GM23248 (cell line): ENCODE measurements at places on chromosomes 5 and 9.

- no peak overlapping the region for H3K27ac ChIP-seq
- H3K36me3 ChIP-seq: no peaks in the 10 kb centered on the region
- H3K4me1 ChIP-seq: peaks cover 6% of the 10 kb centered on the region; the same call in 1 of the 2 replicates
- peaks cover 17% of the 10 kb centered on the region for H3K27me3 ChIP-seq
- no peak overlapping the region for H3K4me3 ChIP-seq
- no peak for DNase-seq
These were observed 152.4 kb downstream of the ACTL7B start for GRCh38 chr9:108703429-108703828.

DNA sequence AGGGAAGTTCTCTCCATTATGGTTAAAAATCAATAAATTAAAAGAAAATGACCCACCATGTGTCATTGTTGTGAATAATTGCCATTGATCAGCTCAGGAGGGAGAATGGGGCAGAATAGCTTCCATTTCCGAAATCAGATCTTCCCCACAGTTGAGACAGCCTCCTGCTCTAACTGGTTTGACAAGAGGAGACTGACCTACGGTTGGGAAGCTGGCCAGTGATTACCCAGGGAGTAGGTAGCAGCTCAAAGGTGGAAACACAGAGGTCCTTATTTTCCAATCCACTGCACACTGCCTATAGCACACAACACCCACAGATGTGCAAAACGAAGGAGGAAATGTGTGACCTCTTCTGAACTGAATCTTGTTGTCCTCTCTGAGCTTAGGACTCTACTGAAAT, 69.0 kb upstream of the DAPK1 start:
- no peak overlapping the region for H3K27ac ChIP-seq
- no peak for DNase-seq
- no peaks in the 10 kb centered on the region for H3K4me1 ChIP-seq
- no peak overlapping the region for H3K4me3 ChIP-seq
- no peaks in the 10 kb centered on the region for H3K36me3 ChIP-seq

GRCh38 chr5:168750926-168751325, 171.8 kb upstream of the PANK3 start:
- no peaks in the 10 kb centered on the region for H3K4me1 ChIP-seq
- DNase-seq: no peak
- no peak overlapping the region for H3K27ac ChIP-seq
- no peak overlapping the region for H3K4me3 ChIP-seq
- no peaks in the 10 kb centered on the region for H3K27me3 ChIP-seq

GRCh38 chr5:161863811-161864210, 15.9 kb downstream of the GABRA1 start:
- H3K36me3 ChIP-seq: no peaks in the 10 kb centered on the region
- no peak overlapping the region for H3K27ac ChIP-seq
- H3K4me1 ChIP-seq: no peaks in the 10 kb centered on the region
- DNase-seq: no peak
- H3K4me3 ChIP-seq: no peak overlapping the region

GRCh38 chr9:4424891-4425290, 65.4 kb upstream of the SLC1A1 start:
- no peaks in the 10 kb centered on the region for H3K27me3 ChIP-seq
- peak; percentile 53 for DNase-seq
- H3K27ac ChIP-seq: peak overlapping the region; percentile 56

GRCh38 chr5:55897905-55898304, 46.7 kb downstream of the IL31RA start:
- no peaks in the 10 kb centered on the region for H3K36me3 ChIP-seq
- peak overlapping the region; percentile 27 for H3K27ac ChIP-seq
- peaks cover 30% of the 10 kb centered on the region for H3K4me1 ChIP-seq
- peak; percentile 98 for DNase-seq
- H3K4me3 ChIP-seq: peak overlapping the region; percentile 38

DNA sequence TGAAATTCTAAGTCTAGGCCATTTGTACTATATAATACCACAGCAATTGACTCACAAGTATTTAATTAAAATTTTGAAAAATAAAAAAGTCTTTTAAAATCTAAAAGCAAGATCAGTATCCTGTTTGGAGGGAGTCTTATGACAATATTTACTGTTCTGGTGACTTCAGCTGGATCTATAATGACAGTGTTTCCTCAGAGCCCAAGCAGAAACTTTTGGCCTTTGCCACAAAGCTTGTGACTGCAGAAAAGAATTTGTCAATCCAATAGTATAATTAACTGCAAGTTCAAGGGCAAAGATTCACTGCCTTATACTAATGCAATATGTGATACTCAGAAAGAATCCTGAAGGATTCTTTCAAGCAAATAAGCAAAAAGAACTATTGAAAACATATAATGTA, 49.6 kb upstream of the RAPGEF6 start:
- peak; percentile 18 for DNase-seq
- no peaks in the 10 kb centered on the region for H3K27me3 ChIP-seq

GRCh38 chr9:93598647-93599241, 22.4 kb downstream of the PHF2 start:
- no peaks in the 10 kb centered on the region for H3K36me3 ChIP-seq
- H3K27ac ChIP-seq: no peak overlapping the region
- DNase-seq: peak; percentile 61
- no peaks in the 10 kb centered on the region for H3K27me3 ChIP-seq

DNA sequence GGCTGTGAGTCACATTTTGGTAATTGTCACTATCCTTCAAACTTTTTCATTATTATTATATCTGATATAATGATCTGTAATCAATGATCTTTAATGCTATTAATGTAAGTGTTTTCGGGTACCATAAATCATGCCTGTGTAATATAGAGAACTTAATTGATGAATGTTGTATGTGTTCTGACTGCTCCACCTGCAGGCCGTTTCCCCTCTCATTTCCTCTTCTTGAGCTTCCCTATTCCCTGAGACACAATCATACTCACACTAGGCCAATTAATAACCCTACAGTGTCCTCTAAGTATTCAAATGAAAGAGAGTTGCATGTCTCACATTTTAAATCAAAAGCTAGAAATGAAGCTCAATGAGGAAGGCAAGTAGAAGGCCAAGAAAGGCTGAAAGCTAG, 420.9 kb upstream of the SGCD start:
- no peak for DNase-seq
- H3K27me3 ChIP-seq: no peaks in the 10 kb centered on the region
- H3K4me3 ChIP-seq: no peak overlapping the region

GRCh38 chr5:125315306-125315705, 568.9 kb upstream of the ZNF608 start:
- H3K27me3 ChIP-seq: no peaks in the 10 kb centered on the region
- no peak for DNase-seq
- no peaks in the 10 kb centered on the region for H3K36me3 ChIP-seq
- peaks cover 29% of the 10 kb centered on the region for H3K4me1 ChIP-seq
- no peak overlapping the region for H3K27ac ChIP-seq
- H3K4me3 ChIP-seq: no peak overlapping the region

GRCh38 chr5:33793836-33794549, 97.8 kb downstream of the ADAMTS12 start:
- peak overlapping the region; percentile 39 for H3K27ac ChIP-seq
- no peaks in the 10 kb centered on the region for H3K36me3 ChIP-seq
- peak overlapping the region; percentile 51 for H3K4me3 ChIP-seq

DNA sequence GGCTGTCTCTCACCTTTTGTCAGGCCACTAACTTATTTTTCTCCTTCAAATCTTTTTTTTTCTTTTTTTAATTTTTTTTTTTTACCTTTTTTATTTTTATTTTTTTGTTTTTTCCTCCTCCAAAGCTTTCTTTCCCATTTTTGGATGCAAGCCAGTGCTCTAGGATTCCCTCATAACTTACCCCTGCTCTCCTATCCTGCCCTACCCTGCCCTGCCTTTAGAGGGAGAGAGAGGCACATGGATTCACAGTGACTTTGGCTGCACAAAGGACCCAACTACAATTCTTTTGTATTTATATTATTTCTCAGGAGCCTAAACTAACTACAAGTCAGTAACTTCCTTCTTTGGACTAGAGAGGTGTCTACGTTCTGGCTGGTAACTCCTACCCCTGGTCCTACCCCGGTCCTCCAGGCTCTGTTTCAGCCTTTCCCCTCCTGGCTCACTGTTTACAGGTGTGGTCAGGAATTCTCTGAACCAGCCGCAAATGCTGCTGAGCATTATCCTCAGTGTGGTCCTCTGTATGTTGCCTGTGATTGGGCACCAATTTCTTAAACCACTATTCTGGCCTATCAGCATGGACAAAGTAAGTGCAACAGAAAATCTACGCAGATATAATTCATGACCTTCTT, 8.4 kb upstream of the RUSC2 start:
- H3K4me3 ChIP-seq: no peak overlapping the region
- DNase-seq: peak; percentile 89
- H3K4me1 ChIP-seq: peaks cover 20% of the 10 kb centered on the region
- no peaks in the 10 kb centered on the region for H3K36me3 ChIP-seq

GRCh38 chr5:137622850-137623249, 113.0 kb downstream of the KLHL3 start:
- peak overlapping the region; percentile 82 for H3K27ac ChIP-seq
- H3K36me3 ChIP-seq: no peaks in the 10 kb centered on the region
- peaks cover 48% of the 10 kb centered on the region for H3K4me1 ChIP-seq

DNA sequence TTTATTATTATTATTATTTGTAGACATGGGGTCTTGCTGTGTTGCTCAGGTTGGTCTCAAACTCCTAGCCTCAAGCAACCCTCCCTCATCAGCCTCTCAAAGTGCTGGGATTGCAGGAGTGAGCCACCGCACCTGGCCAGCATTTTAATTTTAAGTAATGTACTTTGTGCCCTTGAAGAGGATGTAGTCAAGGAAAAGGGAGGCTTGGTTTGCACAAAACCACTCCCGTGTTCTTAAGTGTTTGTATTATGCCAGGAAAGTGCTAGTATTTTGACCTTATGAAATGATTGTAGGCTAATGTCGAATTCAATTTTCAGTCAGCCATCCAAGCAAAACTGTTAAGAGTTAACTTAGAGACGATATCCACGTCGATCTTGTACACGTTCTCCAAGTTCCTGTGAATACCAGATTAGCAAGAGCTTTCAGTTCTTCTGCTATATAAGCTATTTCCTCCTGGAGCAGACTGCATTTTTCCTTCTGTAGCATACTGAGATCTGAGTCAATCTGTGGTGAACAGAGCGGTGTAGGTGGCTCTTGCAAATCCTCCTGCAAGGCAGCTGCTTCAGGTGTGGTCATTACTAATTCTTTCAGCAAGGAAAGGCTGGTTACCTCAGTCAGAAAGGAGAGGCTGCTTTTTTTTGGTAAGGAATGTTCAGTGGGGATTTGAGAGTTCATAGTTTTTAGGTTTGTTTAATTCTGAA, 23.7 kb downstream of the CCDC171 start:
- H3K36me3 ChIP-seq: no peaks in the 10 kb centered on the region
- H3K27me3 ChIP-seq: no peaks in the 10 kb centered on the region
- H3K4me1 ChIP-seq: no peaks in the 10 kb centered on the region
- no peak overlapping the region for H3K27ac ChIP-seq

DNA sequence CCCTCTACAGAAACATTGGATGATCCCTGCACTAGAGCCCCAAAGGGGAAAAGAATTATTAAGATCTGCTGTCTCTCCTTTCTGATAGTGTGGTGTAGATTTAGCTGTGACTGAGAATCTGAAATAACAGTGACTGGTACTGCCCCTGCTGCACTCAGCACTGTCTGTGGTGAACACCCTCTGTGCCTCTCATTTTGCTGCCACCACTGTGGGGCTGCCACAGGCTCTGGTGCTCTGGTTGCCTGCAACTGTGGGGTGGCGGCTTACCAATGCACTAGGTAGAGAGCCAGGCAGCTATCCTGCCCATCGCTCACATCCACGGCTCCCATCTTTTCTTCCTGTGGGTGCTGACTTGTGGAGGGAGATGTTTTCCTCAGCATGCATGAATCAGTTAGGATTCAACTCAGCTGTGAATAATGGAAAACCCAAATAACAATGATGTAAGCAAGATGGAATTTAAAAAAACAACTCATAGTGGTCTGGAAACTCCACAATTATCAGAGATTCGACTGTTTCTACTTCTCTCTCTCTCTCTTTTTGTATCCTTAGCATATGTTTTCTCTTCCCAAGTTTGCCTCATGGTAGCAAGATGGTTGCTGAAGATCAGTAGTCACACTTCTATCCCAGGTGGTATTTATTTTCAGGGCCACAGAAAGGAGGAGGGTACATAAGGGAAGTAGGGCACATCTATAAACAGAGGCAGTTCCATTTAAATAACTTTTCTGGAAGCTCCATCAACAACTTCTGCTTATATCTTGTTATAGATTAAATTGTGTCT, 99.8 kb upstream of the DAP start:
- no peaks in the 10 kb centered on the region for H3K36me3 ChIP-seq
- no peak overlapping the region for H3K4me3 ChIP-seq
- H3K27ac ChIP-seq: no peak overlapping the region
- DNase-seq: peak; percentile 50
- peaks cover 6% of the 10 kb centered on the region; the same call in 1 of the 2 replicates for H3K27me3 ChIP-seq

DNA sequence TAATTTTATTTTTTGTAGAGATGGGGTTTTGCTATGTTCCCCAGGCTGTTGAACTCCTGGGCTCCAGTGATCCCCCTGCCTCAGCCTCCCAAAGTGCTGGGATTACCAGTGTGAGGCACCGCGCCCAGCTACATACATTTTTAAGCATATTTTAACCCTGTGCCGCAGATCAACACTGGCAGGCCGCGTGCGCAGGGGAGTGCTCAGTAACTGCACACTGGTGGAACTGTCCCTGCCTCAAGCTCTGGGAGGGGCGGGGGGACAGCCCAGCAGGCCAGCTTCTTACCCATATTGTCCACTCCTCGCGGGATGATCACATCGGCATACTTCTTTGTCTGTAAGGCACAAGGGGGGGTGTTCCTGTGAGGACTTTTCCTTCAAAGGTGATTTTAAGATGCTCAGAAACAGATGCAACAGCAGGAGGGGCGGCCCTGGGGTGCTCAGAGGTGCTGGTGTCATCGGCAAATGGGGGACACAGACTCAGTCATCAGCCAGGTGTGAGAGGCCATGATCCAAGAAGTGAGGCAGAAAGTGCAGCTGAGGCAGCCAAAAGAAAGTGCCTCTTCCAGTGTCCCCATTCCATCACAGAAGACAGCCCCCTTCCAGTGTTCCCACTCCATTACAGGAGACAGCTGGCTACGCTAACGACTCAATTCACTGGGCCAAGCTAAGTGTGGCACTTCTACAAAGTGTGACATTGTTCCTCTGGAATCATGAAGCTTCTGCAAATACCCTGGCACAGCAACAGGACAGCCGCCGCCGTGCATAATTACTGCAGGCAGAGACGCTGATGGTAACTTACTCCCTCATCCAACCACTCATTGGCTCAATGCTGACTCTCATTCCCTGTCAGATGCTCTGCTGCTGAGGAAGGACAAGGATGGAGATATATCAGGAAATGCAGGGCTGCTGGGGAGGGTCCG, 5.2 kb downstream of the UCK1 start:
- H3K4me1 ChIP-seq: peaks cover 4% of the 10 kb centered on the region; the same call in 1 of the 2 replicates
- no peaks in the 10 kb centered on the region for H3K27me3 ChIP-seq
- H3K36me3 ChIP-seq: no peaks in the 10 kb centered on the region; the same call in 1 of the 2 replicates
- no peak overlapping the region for H3K4me3 ChIP-seq

DNA sequence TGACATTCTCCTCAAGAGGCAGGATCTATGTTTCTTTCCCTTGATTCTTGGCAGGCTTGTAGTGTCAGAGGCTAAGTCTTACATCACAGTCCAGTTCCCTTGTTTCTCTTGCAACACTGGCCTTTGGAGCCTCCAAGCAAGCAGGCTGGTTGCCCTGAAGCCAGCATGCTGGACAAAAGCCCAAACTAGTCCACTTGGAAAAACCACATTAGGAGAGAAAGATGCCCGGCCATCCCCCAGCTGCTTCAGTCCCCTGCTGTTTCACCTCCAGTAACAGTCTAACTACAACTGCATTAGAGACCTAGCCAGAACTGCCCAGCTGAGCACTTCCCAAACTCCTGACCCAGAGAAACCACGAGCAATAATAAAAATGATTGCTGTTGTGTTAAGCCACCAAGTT, 87.6 kb downstream of the ADAMTS6 start:
- H3K36me3 ChIP-seq: peaks cover 19% of the 10 kb centered on the region
- peak; percentile 90 for DNase-seq
- peak overlapping the region; percentile 43 for H3K27ac ChIP-seq
- H3K4me3 ChIP-seq: no peak overlapping the region
- no peaks in the 10 kb centered on the region for H3K27me3 ChIP-seq
